ENCODE measurements at places on chromosomes 3 and 15.

DNA sequence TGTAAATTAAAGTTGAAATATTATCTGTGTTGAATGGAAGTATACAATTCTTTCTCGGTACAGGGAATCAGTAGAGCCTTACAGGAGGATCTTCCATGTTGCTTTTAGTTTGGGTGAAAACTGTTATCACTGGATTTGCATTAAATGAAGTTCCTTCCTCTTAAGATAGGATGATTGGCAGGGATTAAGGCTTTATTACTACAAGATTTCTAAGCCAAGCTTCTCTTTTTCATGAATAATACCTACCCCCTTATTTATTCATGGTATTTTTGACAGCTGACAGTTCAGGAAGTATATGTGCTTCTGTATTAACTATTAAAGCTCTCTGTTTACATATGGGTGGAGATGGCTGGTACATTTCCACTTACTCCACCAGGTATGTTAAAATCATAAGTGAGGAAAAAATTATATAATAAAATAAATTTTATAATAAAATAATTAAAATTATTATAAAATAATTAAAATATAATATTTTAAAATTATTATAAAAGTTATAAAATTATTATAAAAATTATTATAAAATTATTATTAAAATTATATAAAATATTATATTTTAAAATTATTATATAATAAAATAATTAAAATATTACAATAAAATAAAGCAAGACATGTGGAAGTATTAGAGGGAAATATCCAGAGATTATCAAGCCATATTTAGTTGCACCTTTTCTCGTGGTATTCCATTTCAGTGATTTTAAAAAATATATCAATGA lies 332.9 kb downstream of the ROBO2 start:
- no peak for DNase-seq

DNA sequence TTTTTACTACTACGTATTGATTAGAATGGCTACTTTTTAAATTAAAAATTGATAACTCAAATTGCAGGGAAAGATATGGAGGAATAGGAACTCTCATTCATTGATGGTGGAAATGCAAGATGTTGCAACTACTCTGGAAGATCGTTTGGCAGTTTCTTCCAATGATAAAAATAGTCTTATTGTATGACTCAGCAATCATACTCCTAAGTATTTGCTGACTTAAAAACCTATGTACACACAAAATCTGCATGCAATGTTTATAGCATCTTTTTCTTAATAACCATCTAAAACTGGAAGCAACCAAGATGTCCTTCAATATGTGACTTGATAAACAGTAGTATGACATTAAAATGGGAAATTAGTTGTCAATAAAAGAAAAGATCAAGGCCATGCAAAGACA lies 87.4 kb upstream of the LRRC3B start:
- no peak for DNase-seq

DNA sequence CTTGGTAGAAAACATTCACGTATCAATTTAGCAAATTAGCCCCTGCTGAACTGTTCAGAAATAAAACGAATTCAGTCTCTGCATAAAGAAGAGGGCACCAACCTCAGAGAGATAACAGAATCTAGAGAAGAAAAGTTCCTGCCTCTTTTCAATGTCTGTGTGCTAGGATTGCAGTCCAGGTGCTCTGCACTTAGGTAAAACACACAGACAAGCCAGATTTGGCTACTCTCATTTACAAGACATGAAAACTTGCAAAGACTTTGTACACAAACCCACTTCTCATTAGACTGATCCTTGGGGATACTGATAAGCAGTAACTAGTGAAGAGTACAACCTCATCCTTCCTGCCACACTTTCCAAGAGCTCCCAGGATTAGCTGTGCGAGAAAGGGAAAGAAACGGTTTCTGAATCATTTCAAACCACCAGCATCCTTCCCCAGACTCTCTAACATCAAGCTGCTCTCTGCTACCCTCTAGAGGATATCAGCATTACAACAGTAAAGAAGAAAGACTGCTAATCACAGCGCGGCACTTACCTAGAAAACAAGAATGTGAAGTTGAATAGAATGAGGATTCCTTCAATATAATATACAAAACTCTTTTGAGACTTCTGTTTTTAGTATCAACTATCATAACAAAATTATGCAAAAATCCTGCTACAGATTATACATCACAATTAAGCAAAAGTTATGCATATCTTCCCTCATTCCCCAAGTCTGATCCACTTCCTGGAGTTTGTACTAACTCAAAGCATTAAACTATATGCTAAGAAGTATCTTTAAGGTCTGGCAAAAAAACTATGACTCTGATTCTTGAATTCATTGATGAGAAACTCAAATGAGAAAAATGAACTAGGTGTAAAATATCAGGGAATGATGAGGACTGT lies 306.4 kb downstream of the MAGI1 start:
- DNase-seq = no peak

- no peak for DNase-seq
These were observed 263.8 kb downstream of the SLCO3A1 start for GRCh38 chr15:92117261-92117731.

GRCh38 chr3:146969356-146969755 lies 364.2 kb upstream of the PLSCR5 start:
- DNase-seq = no peak

- DNase-seq = peak; percentile 28
These were observed 15.0 kb downstream of the SFMBT1 start for GRCh38 chr3:53030619-53031449.

GRCh38 chr15:67715170-67715569 lies 110.1 kb upstream of the SKOR1 start:
- DNase-seq = no peak

- no peak for DNase-seq
These were observed 34.6 kb downstream of the THSD4 start for GRCh38 chr15:71149646-71150557.

- no peak for DNase-seq
These were observed 222.0 kb upstream of the MANF start for GRCh38 chr3:51163051-51163450.

DNA sequence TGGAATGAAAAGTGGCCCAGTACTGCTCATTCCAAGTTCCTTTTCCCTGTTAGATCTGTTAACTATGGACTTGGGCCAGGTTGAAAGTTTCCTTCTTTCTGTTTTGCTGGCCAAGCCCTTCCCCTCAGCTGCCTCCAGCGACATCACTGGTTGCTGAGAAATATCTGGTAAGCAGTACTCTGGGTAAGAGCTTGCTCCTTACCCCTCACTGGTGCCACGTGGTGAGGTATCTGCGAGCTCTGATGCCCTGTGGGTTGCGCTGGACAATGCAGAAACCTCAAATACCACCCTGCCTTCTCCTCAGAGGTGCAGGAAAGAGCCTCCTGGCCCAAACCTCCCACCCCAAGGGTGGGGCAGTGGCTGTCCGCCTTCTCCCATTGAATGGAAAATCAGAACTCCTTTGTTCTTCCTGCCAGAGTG lies 42.9 kb upstream of the APH1B start:
- no peak for DNase-seq

DNA sequence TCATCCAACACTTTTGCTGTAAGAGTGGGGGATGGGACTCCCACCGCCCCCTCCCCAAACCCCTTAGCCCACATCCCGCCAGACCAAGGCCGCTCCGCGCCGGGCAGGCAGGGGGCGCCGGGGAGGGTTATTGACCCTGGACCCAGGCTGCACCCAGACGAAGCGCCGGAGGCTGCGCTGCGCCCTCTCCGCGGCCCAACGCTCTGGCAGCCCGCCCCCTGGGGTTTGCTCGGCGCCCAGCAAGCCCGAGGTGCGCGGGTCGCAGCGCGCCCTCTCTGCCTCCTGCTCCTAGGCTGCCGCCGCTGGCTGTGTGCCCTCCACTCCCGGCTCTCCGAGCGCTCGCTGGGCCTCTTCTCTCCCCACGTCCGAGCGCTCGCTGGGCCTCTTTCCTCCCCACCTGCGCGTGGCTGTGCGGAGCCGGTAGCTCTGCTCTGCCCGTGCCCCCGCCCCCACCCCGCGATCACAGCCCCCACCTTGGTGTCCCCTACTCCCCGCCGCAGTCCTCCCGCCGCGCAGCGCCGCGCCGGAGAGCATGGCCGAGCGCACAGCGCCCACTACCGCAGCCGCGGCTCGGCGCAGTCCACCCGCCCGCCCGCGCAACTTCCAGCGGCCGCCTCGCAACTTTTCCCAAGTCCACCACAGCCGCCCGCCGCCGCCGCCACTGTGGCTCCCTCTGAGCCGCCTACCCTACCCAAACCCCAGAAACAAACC lies 1.2 kb downstream of the MECOM start:
- DNase-seq = no peak

DNA sequence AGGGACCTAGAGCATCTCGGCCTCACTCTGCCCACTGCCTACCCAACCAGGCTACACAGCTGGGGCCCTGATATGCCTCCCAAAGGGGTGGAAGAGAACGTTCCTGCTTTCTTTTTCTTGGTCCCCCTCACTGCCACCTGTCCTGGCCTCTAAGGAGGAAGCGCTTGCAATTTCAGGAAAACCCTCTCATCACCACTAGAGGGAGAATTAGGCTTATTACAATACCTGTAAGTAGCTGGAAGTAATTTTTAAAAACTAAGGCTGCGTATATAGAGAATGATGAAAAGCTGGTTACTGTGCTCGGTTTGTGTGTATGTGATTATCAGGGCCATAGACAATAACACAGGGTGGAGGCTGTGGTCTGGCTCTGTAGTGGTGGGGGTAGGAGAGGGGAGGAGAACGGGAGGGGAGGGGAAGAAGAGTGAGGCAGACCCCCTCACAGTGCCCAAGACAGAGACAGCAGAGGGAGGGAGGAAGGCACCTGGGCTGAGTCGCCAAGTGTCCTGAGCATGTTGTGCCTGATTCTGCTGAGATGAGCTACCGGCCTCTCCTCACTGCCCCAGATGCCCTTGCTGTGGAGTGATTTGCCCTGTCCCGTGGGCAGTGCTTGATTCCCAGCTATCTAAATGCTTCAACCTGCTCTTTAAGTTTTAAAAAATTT lies 3.3 kb downstream of the GABRG3 start:
- no peak for DNase-seq

DNA sequence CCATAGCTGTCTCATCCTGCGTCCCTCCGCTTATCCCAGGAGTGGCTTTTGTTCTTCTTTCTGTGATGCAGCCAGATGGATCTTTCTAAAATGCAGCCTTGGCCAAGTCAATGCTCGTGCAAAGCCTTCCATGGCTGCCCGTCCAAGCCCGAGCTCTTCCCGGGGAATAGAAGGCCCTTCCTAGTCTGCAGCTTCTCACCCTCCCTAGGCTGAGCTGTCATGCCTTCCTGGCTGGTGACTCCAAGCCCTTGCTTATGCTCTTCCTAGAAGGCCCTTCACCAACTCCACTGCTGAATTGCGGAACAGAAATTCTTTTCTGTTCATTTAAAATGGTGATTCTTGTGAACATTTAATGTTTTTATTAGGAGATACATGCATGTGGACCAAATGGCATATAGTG lies 95.9 kb downstream of the SMAD6 start:
- DNase-seq = no peak

GRCh38 chr3:146476094-146476740 lies 6.9 kb upstream of the PLSCR2 start:
- DNase-seq = no peak

- DNase-seq = no peak
These were observed 3.9 kb downstream of the SLC6A1 start for GRCh38 chr3:10996345-10997013.

DNA sequence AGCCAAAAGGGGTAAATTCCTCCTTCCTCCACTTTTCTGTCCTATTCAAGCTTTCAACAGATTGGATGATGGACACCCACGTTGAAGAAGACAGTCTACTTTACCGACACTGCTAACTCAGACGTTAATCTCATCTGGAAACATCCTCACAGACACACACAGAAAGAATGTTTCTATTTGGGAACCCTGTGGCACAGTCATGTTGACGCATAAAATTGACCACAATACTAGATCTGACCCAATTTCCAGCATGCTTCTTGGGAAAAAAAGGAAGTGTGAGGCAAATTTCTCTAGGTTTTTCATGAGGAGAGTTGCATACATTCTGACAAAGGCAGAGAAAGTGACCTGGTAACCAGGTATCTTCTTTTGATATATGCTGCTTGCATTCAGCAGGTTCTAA lies 594.1 kb downstream of the FGF12 start:
- no peak for DNase-seq

DNA sequence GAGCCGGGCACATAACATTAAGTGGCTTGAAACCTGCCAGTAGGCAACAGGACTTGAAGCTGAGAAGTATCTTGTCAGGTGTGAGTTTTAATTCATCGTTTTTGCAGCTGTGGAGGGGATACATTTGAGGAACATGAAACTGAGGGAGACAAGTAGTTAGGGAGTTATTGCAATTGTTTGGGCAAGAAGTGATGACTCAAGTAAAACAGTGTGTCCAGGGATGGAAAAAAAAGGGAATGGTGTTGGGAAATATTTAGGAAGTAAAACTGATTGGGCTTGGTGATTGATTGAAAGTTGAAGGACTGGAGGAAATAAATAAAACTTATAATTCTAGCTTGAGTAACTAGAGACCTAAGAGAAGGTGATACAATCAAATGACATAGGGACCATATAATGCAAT lies 85.5 kb downstream of the NCEH1 start:
- DNase-seq = no peak

GRCh38 chr3:124351430-124352148 lies 359.7 kb upstream of the ROPN1 start:
- no peak for DNase-seq

GRCh38 chr3:152104847-152105415 lies 163.8 kb upstream of the MBNL1 start:
- no peak for DNase-seq

GRCh38 chr3:43659250-43659880 lies 31.4 kb upstream of the ABHD5 start:
- no peak for DNase-seq

- no peak for DNase-seq
These were observed 462.4 kb upstream of the THBS1 start for GRCh38 chr15:39118510-39118909.

DNA sequence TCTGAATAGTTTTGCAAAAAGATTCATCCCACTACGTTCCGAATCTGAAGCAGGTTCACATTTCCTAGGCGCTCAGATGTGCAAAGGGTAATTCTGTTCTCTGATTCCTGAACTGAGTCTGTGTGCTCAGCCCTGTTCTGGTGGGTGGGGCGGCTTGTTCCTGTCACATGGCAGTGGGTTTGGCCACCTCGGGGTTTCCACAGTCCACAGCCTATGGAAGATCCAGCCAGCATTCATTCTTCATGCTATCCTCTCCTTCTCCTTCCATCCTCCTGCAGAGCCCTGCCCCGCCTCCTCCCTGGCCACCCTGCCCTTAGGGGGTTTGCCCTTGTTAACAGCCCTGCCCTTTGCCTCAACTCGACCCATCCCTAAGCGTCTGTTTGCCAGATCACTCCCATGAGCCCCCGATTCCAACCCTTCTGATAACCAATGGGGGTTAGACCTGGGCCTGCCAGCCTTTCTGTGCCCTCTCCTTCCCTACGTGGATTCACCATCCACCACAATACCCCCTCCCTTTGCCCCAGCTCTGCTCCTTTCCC lies 31.0 kb downstream of the PRR20G start:
- no peak for DNase-seq

GRCh38 chr3:167166012-167166411 lies 214.1 kb downstream of the ZBBX start:
- DNase-seq = no peak

- DNase-seq = no peak
These were observed 548.2 kb downstream of the FOXP1 start for GRCh38 chr3:71035314-71035713.

GRCh38 chr3:177574222-177574856 lies 377.1 kb upstream of the TBL1XR1 start:
- no peak for DNase-seq

Measured in activated CD4-positive, CD25-positive, alpha-beta regulatory T cell (primary cell).